ENCODE measurements at places on chromosomes 5 and 9. TPM values are rescaled to one million over a fixed set of nuclear protein-coding genes. Genes with fewer than 3 reads are reported as not detected.

The KIF20A gene
- total RNA-seq = 12.2 TPM

The PCDHGA8 gene
- 5.6 TPM for total RNA-seq

The AK1 gene
- 85.0 TPM for total RNA-seq

The DNM1 gene
- 86.0 TPM for total RNA-seq

The NSUN2 gene
- total RNA-seq = 40.9 TPM

The ITK gene
- total RNA-seq = not detected

The RC3H2 gene
- total RNA-seq = 31.6 TPM

The VDAC1 gene
- 362 TPM for total RNA-seq

The CDKN2A gene
- 39.5 TPM for total RNA-seq

The NUDT12 gene
- 11.1 TPM for total RNA-seq

The STKLD1 gene
- 1.2 TPM for total RNA-seq

The RNF224 gene
- 0.17 TPM for total RNA-seq

The IL7R gene
- 2.2 TPM for total RNA-seq

The FAM193B gene
- 25.7 TPM for total RNA-seq

The AGXT2 gene
- total RNA-seq = 0.17 TPM

The SPATA31A3 gene
- total RNA-seq = not detected

The FGD3 gene
- total RNA-seq = not detected

The FBP1 gene
- not detected for total RNA-seq

Data from smooth muscle cell of trachea (primary cell).